ENCODE measurements at places on chromosomes 2 and 18.

GRCh38 chr2:73891276-73891901 lies 1.4 kb upstream of the ACTG2 start:
- no peak for DNase-seq

- DNase-seq = no peak
Measured at GRCh38 chr2:233223059-233223894, 28.2 kb upstream of the ATG16L1 start.

GRCh38 chr2:74489906-74490305 lies 7.0 kb downstream of the TTC31 start:
- DNase-seq = no peak

DNA sequence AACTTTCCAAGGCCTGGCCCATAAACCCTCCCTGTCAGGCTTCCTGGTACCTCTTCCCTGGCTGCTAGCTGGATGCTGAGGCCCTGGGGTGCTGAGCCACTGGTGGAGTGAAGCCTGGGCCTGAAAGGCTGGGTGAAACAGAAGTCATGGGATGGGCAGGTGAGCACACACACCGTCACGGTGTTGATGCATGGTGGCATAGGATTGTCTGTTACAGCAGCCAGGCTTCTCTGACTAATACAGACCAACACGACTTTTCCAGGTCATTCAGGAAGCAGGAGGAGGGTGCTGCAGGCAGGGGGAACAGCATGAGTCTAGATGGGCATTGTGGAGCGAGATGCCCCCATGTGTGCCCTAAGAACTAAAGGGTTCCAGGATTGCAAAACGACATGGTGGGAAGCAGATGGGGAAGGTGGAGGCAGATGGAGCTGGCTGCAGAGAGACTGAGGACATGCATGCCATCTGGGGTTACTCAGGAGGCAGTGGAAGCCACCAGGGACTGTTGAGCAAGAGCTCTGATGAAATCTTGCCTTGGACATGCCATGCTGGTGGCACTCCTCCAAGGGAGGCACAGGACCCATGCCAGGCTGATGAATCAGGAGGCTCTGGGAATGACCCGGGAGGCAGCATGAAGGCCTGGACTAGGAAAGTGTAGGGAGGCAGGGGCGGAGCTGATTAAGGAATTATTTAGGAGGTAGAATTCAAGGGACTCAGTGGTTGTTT lies 480.9 kb downstream of the TSN start:
- DNase-seq = no peak

DNA sequence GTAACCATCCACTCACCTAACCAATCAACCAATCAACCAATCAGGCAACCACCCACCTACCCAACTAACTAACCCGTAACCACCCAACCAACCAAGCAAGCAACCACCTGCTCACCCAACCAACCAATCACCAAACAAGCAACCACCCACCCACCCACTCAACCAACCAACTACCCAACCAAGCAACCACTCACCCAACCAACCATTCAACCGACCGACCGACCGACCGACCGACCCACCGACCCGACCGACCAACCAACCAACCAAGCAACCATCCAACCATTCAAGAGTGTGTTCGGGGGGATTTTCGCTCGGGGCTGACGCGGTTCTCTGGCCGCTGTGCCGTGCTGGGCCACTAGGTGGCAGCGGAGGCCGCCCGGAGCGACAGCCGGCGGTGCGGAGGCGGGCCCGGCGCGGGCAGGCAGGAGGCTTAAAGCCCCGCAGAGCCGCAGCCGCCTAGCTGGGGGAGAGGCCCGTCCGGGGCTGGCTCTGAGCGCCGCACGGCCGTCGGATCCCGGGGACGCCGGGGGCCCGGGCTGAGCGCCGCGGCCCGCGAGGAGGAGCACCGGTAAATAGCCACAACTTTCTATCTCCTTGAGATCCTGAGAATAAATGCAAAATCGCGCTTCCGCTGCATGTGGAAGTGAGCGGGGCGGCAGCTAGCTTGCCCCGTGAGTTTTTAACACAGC lies at the start of gene MC5R:
MC5R (plus strand) TSS at position 443 of the 689 bp plus-strand sequence. CDS start 1,617 bp downstream, outside the sequence.
- peak; percentile 76 for DNase-seq

GRCh38 chr2:102184568-102184967 lies 2.3 kb upstream of the IL1RL2 start:
- DNase-seq = no peak

DNA sequence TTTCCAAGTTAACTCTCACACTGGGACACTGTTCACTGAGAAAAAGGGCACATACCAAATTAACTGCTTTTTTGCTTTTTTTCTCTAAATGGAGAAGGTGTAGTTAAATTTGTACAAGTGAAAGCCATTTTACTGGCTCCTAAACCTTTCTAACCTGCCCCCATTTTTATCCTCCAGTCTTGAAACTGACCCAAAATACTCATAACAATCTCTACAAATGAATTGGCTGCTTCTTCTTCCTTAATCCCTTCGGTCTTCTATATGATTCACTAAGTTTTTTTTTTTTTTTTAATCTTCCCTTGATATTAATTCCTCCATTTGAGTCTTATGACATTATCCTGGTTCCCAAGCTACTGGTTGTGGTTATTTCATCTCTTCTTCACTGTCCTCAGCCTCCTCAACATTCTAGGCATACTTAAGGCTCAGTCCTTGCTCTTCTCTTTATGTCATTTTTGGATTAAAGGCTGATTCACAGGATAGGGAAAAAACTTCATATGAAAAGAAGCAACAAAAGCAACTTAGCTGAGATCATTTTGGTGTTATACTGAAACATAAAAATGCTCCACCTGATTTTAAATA lies 19.8 kb downstream of the ORC2 start:
- no peak for DNase-seq

DNA sequence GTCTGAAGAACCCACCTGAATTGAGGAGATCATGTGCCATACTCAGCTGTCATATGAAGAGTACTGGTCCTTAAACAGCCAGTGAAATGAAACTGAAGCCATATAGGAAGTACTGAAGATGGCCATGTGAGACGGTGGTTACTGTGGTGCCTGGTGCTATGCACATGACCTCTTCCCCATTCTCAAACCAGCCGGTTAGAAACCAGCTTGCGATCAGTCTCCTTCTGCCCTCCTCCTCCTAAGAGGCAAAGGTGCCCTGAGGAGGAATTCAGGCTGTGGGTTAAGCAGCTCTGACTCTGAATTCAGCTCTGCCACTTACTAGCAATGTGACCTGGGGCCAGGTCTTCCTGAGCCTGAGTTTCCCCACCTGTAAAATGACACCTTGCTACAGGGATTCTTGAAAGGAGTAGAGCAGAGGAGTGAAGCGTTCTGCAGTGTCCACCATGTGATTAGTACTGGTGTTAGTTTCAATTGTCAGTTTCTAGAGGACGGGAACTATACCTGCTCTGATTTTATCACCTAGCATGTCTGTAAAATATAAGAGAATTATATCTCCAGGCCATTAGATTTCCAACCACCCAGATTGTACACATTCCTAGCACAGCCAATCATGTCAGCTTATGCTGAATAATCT lies 5.1 kb downstream of the FECH start:
- DNase-seq = no peak

DNA sequence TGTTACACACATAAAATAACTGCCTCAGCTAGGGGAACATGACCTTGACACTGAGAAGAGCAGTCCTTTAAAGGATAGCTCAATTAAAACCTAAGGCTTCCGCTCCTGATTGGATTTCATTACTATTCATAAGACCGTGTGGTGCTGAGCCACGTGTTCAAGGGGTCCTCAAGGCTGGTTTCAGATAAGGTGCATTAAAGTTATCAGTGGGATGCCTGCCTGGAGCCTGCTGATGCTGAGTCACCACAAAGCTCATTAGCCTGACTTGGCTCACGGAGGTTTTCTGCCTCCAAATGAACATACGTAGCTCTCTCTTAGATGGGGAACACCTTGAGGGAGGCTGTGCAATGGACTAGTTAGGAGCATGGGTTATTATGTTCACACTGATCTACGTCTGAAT lies 518.9 kb downstream of the TDRD15 start:
- DNase-seq = no peak

DNA sequence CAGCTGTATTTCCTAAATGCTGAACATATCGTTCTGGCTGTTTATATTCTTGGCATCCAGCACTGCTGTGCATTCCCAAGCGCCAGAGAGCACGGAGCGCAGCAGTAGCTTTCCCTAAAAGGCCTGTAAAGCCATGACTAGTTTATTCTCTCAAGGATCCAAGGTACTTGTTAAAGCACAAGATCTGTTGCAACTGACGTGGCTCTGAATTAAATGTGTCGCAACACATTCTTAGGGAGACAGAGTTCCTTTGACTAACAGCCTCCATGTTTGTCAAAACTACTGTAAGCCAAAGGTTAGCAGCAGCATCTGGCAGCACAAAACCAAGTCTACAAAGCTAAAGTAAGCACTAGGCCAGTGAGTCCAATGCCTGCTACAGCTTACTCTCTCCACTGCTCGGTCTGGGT lies 188.6 kb upstream of the FN1 start:
- no peak for DNase-seq

DNA sequence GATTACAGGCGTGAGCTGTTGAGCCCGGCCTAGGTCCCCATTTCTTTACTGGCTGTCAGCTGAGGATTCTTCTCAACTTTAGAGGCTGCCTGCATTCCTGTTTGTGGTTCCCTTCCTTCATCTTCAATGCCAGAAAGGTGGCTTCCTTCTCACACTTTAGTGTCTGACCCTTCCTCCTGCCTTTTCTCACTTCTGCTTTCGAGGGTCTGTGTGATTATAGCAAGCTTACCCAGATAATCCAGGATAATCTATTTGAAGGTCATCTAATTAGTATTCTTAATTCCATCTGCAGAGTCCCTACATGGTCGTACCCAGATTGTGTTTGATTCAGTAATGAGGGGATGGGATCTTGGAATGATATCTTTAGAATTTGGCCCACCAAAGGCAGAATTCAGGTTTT lies 157.4 kb downstream of the TANC1 start:
- DNase-seq = no peak

GRCh38 chr2:161141033-161141432 lies 19.2 kb upstream of the TANK start:
- DNase-seq = no peak

DNA sequence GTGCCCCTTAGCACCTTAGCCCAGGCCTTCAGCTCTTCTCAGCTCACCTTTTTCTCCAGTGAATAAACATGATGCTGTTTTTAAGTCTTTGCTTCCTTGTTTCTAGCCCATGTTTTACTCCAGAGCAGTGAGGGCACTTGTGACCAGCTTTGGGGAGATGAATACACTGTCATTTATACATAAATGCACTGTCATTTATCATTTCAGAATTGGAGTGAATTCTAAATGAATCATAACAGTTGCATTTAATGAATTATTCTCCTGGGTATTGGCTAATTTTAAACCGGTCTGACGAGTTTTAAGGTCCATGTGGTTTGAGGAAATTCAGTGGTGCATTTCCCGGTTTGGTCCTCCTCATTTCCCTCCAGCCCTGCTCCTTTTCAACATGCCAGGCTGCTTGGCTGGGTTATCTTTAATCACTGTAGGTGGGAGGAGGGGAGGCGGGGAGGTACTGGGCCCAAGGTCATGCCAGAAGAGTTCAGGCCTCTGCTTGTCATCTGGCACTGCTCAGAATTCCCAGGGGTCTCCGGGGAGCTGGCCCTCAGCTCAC lies 23.9 kb downstream of the PRKCE start:
- DNase-seq = no peak

DNA sequence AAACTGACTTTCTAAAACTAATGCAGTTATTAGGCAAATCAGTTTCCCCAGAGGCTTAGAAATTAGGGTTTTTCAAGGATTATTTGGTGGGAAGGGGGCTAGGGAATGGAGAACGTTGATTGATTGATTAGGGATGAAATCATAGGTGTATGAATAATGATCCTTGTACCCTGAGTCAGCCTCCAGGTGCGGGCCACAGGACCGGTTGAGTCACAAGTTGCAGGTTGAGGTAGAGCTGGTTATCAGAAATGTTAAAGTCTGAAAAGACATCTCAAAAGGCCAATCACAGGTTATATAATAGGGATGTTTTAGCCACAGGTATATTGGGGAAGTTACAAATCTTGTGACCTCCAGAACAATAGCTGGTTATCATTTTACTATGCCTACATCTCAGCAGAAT lies 341.8 kb upstream of the GULP1 start:
- no peak for DNase-seq

DNA sequence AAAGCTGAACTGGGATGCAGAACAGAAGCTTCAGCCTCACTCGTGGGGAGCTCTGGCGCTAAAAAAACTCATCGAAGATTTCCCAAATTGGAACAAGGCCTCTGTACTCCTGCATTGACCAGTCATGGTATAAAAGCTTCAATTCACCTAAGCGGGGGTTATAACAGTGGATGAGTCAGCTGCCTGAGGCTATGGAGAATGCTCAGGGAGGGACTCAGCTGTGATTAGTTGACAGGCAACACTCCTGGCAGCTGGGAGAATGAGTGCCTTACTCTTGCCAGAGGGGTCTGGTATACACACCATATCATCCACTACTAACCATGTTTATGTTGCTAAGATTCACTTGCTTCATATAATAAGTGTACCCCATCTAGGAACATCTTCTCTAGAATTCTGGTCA lies 350.6 kb upstream of the VRK2 start:
- DNase-seq = no peak

GRCh38 chr2:20222769-20223406 lies 2.0 kb downstream of the SDC1 start:
- DNase-seq = no peak

DNA sequence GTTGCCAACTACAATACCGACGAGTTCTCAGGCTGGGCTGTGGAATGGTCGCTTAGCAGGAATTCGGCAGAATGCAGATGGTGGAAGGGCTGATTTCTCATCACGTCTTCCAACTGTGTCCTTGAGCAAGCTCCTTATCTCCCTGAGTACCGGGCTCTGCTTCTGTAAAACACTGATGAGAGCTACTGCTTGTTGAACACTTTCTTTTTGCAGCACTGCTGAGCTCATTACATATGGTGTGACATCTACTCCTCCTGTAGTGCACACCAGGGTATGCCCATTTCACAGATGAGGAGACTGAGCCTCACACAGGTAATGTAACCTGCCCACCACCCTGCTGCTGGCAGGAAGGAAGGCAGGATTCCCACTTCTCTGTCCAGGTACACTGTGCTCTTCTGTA lies 8.3 kb downstream of the IL1R2 start:
- no peak for DNase-seq

GRCh38 chr18:13464432-13465123 lies 246.0 kb downstream of the LDLRAD4 start:
- DNase-seq = peak; percentile 40

DNA sequence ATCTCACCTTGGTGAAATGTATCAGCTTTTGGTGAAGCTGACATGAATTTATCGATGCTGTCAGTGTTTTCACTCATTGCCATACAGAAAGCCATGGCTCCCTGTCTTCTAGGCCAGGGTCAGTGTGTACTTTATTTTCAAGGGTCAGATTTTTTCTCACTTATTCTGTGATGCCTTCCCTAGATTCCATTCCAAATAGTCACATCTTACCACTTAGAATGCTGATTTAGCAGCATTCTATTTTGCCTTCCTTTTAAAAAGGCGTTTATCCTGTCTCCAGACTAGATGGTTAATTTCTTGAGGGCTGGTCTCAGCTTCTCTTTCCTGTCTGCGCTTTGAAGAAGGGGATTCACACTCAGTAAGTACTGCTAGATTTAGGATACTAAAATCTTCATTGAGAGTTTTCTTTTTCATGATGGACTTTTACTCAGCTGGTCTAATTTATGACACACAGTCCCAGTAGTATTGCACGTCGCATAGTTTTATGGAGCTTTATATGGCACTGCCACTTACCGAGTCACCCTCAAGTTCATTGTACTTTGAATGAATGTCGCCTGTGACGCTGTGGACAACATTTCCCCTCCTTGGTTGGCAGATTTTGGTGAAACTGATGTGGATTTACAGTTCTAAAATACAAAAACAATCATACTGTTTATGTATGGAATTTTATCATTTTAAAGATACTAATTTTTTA lies 194.0 kb downstream of the ZNF407 start:
- DNase-seq = no peak

- DNase-seq = no peak
Measured at GRCh38 chr2:239318790-239319661, 81.8 kb downstream of the HDAC4 start.

All from stimulated activated CD4-positive, alpha-beta T cell treated with anti-CD3 and anti-CD28 coated beads, Interleukin-4, amount 100 ng/mL, for 48 hours (primary cell).